ENCODE measurements at places on chromosomes 6 and 20.

GRCh38 chr6:110474500-110474899 lies 1.9 kb downstream of the SLC22A16 start:
- no peak for DNase-seq

DNA sequence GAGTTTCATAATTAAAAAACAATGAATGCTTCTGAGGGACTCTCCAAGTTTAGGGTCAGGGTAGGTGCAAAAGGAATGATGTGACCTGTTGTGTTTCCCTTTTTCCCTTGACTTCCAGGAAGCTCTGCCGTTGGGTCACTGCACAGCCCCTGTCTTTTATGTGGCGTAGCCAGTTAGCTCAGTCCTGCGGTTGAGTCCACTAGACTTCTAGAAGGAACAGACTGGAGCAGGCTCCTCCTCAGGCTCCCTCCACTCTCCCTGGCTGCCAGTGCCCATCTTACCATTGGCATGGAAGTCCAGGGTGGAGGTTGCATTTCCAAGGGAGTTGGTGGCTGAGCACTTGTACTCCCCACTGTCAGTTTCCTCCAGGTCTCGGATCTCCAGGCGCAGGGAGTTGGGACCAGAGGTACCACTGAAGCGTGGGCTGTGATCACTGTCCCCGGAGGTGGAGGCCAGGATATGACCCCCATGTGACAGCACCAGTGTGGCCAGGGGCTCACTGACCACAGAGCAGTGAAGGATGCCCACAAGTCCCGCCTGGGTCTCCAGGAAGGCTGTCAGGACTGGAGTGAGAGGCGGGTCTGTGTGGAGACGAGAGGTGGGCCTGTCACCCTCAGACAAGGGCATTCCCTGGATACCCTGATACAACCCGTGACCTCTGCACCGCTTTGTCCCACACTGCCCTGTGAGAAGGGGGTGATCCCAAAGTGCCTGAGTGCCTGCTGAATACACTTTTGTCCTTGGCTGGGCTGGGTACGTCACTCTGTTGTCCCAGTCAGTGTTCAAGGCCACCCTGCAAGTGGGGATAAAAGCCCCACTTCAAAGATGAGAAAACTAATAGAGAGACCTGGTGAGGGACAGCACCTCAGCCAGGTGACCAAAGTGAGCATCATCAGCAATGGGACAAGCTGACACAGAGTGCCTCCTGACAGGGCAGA lies 11.1 kb downstream of the SIGLEC1 start:
- DNase-seq = no peak

DNA sequence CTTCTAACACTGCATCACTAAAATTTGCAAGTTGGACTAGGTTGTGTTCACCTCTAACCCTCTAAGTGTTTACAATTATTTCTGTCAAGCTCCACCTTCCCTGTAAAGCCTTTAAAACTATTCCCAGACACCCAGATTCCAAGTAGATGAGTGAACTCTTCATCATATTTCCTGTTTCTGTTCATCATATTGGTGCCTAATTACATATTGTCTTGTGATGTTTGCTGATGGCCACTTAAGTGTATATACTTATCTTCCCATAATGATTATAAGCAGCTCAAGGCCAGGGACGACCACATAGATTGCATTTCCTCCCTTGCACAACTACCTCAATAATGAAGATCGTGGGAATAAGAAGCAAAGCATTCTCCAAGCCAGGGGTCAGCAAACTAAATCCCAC lies 16.8 kb downstream of the TNFRSF21 start:
- DNase-seq = no peak

DNA sequence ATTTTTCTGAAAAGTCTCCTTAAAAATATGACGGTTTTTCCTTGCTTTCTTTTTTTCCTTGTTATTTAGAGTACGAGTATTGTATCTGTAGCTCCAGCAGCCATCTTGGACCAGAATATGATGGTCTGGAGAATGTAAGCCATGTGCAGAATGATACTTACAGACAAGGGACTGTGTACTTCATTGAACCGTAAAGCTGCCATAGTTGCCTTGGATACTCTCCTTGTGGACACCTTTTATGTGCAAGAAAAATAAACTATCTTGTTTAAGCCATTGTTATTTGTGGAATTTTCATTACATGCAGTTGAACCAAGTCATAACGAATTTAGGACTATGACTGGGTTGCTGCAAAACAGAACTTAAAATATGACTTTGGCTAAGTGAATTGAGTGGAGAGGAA lies 485.8 kb upstream of the CITED2 start:
- no peak for DNase-seq

DNA sequence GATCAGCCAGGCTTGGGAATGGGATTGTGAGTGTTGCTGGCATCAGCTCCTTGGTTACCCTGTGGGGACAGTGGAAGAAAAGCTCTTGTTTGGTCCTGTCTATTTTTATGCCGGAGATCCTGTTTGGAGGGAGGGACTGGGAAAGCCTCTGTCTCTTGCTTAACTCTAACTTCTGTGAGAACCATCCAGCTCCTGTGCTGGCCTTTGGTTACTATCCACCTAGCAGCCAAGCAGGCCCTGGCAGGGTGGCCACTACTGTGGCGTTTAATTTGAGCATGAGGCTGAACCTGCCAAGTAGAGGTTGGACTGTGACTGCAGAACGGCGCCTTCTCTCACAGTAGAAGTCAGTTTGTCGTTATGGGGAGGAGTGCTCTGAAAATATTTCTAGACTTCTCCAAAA lies 193.3 kb downstream of the UTRN start:
- DNase-seq = no peak

DNA sequence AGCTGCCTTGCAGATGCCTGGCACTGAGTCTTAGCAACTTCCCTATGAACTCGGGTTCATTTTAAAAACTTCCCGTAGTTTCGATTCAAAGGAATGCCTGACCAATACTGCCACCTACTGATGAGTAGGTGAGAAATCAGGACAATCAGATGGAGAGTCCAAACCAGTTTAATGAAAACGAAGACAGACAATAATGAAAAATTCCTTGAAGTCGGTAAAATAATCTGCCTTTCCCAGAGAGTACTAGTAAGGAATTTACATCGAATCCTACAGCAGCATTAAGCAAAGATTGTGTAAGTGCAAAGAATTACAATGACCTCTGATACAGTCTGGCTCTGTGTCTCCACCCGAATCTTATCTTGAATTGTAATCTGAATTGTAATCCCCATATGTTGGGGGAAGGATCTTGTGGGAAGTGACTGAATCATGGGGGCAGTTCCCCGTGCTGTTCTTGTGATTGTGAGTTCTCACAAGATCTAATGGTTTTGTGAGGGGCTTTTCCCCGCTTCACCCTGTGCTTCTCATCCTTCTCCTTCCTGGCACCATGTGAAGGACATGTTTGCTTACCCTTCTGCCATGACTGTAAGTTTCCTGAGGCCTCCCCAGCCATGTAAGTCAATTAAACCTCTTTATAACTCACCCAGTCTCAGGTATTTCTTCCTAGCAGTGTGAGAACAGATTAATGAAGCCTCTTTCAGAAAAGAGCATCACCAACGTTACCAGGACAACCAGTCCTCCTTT lies 134.4 kb downstream of the ARHGAP18 start:
- no peak for DNase-seq

- no peak for DNase-seq
Observed at GRCh38 chr6:26613689-26614683, 17.2 kb downstream of the ABT1 start.

DNA sequence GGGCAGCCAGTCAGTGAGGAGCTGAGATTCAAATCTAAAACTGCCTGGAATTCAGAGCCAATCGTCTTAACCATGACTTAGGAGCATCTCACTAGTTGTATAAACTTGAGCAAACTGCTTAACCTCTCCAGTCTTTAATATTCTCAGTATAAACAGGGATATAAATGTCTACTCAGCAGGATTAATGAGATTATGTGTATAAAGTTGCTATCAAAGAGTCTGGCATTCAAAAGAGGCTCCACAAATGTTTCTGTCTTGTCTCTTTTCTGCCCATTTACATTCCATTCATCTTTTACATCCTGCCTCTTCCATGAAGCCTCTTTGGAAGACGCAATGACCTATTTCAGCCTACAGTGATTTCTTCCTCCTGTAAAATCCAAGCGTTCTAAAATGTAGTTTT lies 66.9 kb downstream of the BLOC1S5 start:
- no peak for DNase-seq

DNA sequence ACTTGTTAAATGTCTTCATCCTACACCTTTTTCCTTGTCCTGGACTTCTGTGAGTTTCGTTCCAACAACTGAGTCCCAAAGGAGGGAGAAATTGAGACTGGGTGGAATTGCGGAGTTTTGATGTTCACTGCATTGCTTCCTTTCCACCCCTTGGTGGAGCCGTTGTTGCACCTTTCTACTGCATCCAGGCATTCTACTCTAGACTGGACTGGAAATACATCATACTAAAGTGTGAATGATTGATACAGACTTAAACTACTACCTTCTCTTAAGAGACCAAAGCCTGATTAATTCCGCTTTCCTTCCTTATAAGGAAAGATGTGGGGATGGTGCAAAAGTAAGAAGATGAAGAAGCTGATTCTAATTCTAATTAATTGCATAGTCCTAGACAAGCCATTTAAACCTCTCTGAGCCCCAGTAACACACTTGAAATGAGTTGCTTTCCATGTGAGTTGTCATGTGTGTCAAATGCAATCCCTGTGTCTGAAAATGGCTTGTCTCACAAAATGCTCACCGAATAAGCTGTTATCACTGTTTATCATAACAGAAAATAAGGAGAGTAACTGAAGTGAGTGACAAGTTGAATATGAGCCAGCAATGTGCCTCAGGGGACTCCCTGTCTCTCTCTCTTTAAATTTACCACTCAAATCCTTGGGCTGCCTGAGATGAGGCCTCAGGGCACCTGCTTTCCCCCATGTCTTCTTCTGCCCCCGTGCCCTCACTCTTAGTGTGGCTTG lies 338.3 kb upstream of the CHD6 start:
- DNase-seq = peak; percentile 2
